ENCODE measurements at places on chromosomes 2 and 18.

- peak; percentile 47 for DNase-seq
Observed at GRCh38 chr2:64448041-64448426, 5.9 kb upstream of the LGALSL start.

GRCh38 chr2:239864247-239865058 lies 160.7 kb downstream of the NDUFA10 start:
- no peak for DNase-seq

DNA sequence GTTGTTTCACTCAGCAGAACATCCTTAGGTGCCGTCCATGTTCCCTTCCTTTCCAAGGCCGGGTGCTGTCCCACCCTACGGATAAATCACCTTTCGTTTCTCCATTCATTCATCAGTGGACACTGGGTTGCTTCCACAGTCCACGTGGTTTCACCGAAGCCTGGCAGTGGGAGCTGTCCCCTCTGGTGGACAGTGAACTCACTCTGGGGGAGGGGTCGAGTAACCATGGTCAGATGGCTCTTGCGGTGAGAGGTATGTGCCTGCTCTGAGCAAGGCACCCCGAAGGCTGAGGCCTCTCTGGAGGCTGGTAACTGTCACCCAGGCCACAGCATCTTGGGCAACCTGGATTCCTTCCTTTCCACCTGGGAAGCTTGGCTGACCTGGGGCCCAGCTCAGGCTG lies 61.5 kb upstream of the TWIST2 start:
- DNase-seq = no peak

DNA sequence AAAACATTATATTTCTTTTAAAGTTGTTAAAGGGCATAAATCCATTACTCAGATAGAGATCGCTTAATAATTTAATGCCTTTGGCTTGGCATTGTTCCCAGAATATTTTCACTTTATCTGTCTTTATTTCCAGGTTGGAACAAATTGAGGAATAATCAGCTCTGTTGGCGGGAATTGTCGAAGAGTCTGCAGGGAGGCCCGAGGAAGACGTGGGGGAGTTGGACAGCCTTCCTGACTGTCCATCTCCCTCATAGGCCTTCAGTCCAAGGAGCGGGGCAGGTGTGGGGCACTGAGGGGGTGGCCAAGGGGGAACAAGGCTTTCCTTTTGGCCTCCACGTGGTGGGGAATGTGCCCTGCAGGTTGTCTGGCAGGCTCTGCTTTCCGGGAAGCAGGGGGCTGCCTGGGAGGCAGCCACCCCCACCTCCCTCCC lies 179.6 kb downstream of the ZBTB7C start:
- no peak for DNase-seq

DNA sequence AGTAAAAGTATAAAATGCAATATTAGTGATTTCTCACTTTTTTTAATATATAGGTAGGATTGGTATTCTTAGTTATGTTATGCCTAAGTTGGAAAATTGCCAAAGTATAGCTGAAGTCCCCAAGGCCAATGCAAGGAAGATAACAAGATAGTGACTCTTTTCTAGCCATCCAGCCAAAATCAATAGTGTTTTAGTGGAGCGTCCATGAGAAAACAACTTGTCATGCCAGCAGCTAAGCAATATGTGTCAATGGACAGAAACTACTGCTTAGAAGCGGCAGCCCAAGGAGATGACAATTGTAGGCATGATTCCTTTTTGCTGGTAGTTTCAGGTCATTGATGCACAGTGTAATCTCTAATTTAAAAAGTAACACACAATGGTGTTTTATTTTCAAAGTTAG lies 1444.6 kb downstream of the SUCLG1 start:
- no peak for DNase-seq

- no peak for DNase-seq
Observed at GRCh38 chr18:37084912-37085311, 256.0 kb downstream of the KIAA1328 start.

GRCh38 chr2:12363569-12363968 lies 353.2 kb upstream of the TRIB2 start:
- DNase-seq = no peak

DNA sequence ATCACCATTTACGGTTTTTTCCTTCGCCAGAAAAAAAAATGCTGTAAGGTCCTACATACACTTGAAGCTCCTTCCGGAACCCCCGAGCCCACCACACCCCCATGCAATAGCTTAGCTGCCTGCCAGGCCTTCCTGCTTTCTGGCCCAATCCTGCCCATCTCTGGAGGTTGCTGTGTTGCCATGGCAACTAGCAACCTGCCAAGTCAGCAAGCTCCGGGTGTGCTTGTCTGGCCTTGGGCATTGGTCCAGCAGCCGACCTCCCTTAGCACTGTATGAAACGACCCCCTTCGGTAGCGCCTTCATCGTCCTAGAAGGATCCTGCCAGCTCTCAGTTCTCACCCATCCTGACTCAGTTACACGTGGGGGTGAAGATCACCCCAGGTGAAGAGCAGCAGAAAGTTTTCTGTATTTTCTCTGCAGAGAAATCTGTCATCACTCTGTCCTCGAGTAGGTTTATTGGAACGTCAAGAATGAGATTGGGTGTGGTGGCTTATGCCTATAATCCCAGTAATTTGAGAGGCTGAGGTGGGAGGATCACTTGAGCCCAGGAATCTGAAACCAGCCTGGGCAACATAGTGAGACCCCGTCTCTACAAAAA lies 47.4 kb upstream of the MTCL1 start:
- DNase-seq = no peak

GRCh38 chr2:110732422-110733413 lies at the start of gene ACOXL:
ACOXL (plus strand) TSS chr2:110732573; CDS start chr2:110768390, 35,817 bp downstream.
- peak; percentile 48 for DNase-seq

GRCh38 chr2:10256515-10257031 lies 46.1 kb upstream of the HPCAL1 start:
- DNase-seq = no peak

- DNase-seq = no peak
Observed at GRCh38 chr2:98586551-98587140, 21.7 kb downstream of the COA5 start.

DNA sequence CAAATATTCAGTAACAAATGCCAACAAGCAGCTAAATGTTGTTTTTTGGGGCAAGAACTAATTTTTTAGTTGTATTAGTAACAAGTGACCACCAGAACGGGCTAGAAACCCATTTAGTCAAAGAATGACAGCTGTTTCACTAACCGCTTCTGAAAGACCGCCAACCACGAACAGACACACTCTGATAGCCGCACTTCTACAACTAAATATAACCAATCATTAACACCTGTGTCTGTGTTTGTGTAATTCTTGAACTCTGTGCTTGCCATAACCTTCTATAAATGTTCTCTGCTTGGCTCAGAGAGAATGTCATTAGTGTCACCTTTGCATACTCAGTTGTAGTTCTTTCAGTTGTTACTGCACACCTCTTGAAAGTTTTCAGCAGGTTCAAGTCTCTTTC lies 526.3 kb upstream of the LRRTM1 start:
- no peak for DNase-seq

DNA sequence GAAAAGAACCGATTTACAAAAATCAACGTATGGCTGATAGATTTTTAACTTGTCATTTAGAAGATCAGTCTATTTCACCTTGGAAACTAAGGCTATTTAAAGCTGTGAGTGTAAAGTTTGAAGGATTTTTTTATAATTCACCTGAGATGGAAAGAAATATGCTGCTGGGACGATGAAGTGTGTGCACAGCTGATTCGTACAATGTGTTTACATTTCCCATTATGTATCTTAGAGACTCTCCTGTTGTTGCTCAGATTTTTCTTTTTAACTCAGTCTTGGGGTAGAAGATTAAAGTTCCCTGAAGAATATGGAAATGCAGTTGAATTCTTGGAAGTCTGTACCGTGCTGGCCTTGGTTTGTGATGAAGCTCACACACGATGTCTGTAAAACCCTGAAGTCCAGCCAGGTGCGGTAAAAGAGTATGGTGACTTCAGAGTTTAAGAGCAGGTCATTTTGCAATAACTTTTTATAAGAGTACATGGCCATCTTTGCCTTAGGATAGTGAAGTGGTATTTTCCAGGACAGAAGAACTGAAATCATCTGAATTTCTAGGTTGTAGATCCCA lies 250.1 kb downstream of the PRKCE start:
- no peak for DNase-seq

- DNase-seq = no peak
Observed at GRCh38 chr2:5594249-5594695, 97.9 kb upstream of the SOX11 start.

DNA sequence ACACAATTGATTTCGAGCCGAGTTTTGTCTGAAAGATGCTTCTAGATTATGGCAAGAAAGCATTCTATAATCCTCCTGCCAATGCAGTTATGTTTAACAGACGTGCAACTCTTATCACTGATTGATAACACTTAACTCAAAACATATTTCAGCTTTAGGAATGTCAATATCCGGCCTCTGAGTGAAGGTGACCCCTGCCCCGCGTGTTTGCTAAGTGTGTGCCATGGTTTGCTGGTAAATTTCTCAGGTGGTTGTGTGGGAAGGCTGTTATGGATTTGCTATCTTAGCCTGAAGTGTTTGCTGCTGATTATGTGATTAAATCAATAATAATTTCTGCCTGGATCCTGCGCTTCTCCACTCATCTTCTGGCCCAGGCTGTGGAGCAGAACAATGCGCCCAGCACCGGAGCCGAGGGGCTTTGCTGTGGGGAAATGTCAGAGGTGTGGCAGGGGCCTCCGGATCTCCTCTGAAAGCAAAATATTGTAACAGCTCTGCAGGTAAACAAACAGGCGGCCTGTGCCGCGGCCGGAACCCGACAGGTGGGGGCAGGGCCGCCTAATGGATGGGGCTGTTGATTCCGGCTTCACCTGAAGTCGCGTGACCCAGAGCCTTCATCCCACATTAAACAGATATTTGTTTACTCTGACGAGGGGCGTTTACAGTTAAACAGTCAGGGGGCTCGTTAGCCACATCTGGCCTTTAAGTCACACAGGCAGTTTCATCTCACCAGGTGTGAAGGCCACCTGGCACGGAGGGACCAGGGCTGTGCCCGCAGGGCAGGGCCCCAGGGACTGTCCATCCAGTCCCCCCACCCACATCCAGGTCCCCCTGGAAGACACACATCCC lies 210.7 kb upstream of the SALL3 start:
- no peak for DNase-seq

- DNase-seq = no peak
Observed at GRCh38 chr2:98706591-98706990, 24.3 kb downstream of the MGAT4A start.

Measured in retina (tissue), 1 donor.